ENCODE measurements at places on chromosomes 1 and 21.

DNA sequence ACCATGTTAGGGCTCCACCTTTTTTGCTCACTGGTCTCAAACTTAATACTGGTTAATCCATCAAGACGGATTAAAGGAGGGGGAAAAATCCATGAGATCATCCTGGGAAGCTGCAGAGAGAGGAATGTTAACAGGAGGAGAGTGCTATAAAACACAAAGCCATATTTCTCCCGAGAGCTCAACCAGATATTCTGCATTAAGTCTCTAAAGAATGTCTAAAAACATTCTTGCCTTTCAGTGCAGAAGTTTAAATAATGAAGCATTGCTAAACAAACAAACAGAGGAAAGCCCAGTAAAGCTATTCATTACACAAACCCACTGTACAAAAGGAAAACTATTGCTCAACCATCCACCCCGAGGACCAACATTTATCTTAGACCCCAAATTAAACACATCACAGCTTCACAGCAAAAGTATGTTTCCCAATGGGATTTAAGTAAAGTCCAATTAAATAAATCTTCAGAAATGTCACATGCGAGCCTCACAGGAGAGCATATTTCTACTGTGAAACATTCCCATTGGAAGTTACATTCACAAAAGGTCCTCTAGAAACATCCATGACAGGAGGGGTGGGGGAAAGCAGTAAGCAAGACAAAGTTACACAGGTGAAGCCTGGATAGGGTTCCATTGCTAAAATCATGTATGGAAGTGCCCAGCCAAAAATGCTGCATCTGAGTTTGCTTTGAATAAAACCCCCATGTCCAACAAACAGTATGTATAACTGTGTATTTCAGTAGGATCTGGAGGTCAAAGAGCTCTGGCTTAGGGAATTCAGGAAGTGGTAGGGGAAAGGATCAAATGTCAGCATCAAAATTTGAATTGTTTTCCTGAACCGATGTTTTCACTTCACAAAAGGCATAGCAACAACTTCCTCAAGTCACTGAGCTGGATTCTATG is 23.3 kb downstream of the DUSP10 start:
- no peak for DNase-seq

DNA sequence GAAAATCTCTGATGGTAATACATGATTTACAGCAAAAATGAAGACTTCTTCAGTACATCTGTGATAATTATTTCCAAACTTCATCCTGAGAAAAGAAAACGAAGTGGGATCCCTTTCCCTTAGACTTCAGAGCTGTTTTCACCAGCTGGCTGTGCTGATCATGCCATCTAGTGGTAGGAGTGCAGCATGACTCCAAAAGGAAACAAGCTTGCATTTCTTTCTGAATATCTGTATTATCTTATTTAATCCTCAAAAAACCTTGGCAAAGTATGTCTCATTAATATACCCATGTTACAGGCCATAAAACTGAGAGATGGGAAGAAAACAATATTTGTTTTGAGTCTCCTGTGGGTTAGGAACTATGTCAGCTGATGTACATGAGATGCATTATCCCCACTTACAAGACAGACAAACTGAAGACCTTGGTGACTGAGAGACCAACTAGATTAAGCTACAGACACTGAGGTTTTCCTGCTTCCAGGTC is 9.8 kb upstream of the GJA8 start:
- DNase-seq, result no peak

- DNase-seq, result no peak
Measured at GRCh38 chr1:64033667-64034220, 169.7 kb upstream of the UBE2U start.

- peak; percentile 53 for DNase-seq
Measured at GRCh38 chr1:161046605-161047228, 940 bp upstream of the USF1 start.

- DNase-seq, result no peak
Measured at GRCh38 chr1:199843861-199844260, 183.6 kb upstream of the NR5A2 start.

GRCh38 chr1:54099061-54099610 is 45.7 kb downstream of the TCEANC2 start:
- DNase-seq, result no peak

DNA sequence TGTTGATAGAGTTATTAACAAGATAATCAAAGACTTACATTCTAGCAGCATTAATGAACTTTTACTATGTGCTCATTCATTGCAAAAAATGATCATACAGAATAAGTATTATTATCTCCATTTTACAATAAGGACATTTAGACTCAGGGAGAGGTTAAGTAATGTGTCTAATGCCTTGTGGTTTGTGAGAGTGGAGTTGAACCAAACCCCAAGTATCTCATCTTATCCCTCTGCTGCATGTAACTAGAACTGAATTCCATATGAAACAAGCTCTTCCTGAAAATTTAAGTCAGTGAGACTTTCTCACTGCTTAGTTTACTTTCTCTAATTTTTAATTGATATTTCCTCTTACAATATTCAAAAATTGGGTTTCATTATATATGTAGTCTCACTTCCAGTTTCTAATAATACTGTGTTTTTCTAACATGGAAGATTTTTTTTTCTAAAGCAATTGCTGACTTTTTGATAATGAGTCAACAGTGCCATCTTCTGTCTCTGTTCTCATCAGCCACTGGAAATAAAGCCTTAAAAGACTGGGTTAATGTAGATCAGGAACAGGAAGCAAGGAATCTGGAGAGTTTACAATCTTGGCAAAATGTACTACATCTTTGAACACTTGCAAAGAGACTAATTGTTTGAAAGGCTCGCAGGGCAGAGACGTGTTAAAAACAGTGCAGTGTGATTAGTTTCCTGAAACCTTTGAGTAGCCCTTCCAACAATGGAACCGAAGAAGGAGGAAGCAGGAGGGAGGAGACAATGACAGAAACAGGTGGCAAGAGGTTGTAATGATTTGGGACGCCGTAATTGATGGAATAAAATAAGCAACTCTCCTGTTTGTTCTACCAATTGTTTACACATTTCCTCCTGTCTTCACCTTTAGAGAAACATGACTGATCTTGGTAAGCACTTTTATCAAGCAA is 567.6 kb downstream of the MRPL39 start:
- no peak for DNase-seq

- DNase-seq, result peak; percentile 21
Measured at GRCh38 chr1:153816283-153816889, 41.2 kb downstream of the SLC27A3 start.

GRCh38 chr1:243848858-243849420 is 1.1 kb downstream of the AKT3 start:
- DNase-seq, result peak; percentile 72

All from upper lobe of right lung (tissue), 1 donor.